ENCODE measurements at places on chromosomes 3 and 15.

DNA sequence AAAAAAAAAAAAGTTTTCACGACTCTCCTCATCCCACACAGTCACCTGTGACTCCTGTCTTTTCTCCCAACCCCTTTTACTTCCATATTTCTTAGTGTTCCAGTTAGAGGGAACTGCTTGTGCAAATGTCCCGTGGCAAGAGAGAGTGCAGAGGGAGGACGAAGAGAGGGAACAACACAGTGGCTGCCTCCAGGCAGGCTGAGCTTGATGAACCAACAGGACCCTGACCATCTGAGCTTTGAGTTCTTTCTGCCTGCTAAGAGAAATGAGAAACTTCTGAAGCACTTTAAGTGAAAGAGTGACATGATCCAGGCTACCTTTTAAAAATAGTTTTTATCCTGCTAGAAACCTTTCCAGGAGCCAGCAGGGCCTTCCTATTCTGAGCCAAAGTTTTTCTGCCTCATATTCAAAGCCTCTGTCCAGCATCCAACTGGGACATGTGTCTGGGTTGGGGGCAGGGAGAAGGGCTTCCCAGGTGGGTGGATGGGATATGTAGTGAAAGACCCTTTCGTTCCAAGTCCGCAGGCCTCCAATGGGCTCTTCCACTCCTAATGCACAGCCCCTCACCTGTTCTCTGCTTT is 239.9 kb downstream of the OPA1 start:
- no peak for ATAC-seq

GRCh38 chr15:25501828-25502446 is 63.1 kb upstream of the UBE3A start:
- ATAC-seq, result no peak

- ATAC-seq, result no peak
Observed at GRCh38 chr15:67196672-67197363, 57.6 kb downstream of the AAGAB start.

GRCh38 chr3:194960446-194961032 is 274.9 kb downstream of the FAM43A start:
- ATAC-seq, result no peak
